Activated T-helper 1 cell treated with anti-CD3 and anti-CD28 coated beads, Interleukin-12 subunit alpha, Interleukin-12 subunit beta, Interleukin-2, Interleukin-4 antibody, amounts not matched to agents 30 ng/mL and 10 ng/mL and 1 ng/mL, durations not matched to agents 14 hours and 24 hours and 36 hours (primary cell): ENCODE measurements at places on chromosomes 7 and 10. TPM values are rescaled to one million over a fixed set of nuclear protein-coding genes. Genes with fewer than 3 reads are reported as not detected.

GRCh38 chr10:3467052-3467951 lies 294.7 kb upstream of the PITRM1 start:
- H3K4me3 ChIP-seq, result peak overlapping the region; percentile 62
- DNase-seq, result no peak
- H3K36me3 ChIP-seq, result peaks cover 1% of the 10 kb centered on the region

GRCh38 chr10:69864321-69864720 lies 62.6 kb downstream of the COL13A1 start:
- H3K4me3 ChIP-seq, result no peak overlapping the region
- H3K27me3 ChIP-seq, result no peaks in the 10 kb centered on the region
- no peaks in the 10 kb centered on the region for H3K36me3 ChIP-seq

DNA sequence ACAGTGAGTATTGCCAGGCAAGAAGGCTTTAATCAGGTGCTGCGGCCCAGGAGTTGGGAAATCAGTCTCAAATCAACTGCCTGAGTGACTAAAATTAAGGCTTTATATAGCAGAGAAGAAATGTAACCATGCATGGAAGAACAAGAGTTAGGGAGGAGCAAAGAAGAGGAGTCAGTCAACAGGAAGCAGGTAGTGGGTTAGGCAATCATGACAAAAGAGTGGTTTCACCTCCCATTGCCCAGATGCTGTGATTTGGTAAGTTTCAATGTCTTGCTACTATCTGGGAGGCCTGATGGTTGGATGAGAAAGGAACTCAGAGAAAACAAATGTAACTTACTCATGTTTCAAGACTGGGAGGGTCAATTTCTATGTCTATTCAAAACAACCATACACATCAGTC lies 998.3 kb downstream of the GATA3 start:
- H3K27me3 ChIP-seq, result no peaks in the 10 kb centered on the region
- H3K4me1 ChIP-seq, result no peaks in the 10 kb centered on the region
- H3K27ac ChIP-seq, result no peak overlapping the region
- no peaks in the 10 kb centered on the region for H3K36me3 ChIP-seq

DNA sequence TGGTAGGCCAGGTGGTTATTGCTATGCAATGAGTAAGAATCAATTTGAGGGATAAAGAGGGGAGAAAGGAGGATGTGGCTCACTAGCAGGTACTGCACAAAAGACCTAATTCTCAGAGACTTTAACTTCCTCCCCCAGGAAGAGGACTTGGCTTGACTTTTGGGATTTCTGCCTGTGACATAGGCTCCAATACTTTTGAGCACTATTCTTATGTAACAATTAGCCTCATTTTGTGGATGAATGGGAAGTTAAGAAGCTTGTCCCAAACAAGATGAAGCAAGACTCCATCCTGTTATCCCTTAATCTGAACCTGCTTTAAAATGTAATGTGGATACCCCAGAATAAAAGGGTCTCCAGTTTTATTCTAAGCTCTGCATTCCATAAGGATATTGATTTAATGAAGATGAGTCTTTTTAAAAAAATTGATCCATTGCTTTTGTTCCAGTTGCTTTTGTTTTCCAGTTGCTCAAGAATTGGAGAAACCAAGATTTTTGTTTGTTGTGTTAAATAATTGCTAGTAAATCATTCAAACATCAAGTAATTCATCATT lies 218.5 kb downstream of the SNX13 start:
- H3K27ac ChIP-seq, result no peak overlapping the region
- no peaks in the 10 kb centered on the region for H3K27me3 ChIP-seq
- no peaks in the 10 kb centered on the region for H3K36me3 ChIP-seq
- DNase-seq, result no peak
- H3K4me3 ChIP-seq, result no peak overlapping the region

- H3K27ac ChIP-seq, result no peak overlapping the region
- DNase-seq, result no peak
- H3K4me1 ChIP-seq, result no peaks in the 10 kb centered on the region
- H3K4me3 ChIP-seq, result no peak overlapping the region
- H3K36me3 ChIP-seq, result no peaks in the 10 kb centered on the region
Observed at GRCh38 chr7:115822380-115822779, 208.2 kb downstream of the TFEC start.

DNA sequence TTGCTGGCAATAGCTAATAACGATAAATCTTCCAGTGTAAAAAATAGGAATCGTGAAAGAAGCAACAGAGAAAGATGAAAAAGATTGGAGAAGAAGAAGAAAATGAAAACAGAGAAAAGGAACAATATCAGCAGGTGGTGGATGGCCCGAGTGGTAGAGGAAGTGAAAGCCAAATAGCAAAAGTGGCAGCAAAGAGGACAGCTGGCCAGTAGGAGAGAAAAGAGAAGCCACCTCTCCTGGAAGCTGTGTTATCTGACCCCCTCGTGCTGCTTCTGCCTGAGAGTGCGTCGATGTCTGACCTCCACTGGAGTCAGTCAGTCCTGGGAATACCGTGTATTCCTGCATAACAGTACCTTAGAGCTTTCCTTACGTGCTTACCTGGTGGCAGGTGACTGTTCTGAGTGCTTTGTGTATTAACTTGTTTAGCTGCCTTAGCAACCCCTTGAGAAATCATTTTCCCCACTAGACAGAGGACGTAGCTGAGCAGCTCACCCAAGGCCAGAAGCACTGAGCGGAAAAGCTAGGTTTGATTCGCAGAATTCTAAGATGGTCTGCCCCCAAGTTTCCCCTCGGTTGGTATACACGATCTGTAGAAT lies 88.3 kb downstream of the CHN2 start:
- H3K4me1 ChIP-seq, result peaks cover 24% of the 10 kb centered on the region
- no peak overlapping the region for H3K4me3 ChIP-seq
- peaks cover 38% of the 10 kb centered on the region for H3K27me3 ChIP-seq
- no peaks in the 10 kb centered on the region for H3K36me3 ChIP-seq

GRCh38 chr10:89269433-89270152 lies 18.0 kb upstream of the LIPA start:
- no peaks in the 10 kb centered on the region for H3K4me1 ChIP-seq
- no peak overlapping the region for H3K27ac ChIP-seq
- DNase-seq, result no peak
- no peaks in the 10 kb centered on the region for H3K36me3 ChIP-seq
- H3K27me3 ChIP-seq, result peaks cover 25% of the 10 kb centered on the region
- no peak overlapping the region for H3K4me3 ChIP-seq

DNA sequence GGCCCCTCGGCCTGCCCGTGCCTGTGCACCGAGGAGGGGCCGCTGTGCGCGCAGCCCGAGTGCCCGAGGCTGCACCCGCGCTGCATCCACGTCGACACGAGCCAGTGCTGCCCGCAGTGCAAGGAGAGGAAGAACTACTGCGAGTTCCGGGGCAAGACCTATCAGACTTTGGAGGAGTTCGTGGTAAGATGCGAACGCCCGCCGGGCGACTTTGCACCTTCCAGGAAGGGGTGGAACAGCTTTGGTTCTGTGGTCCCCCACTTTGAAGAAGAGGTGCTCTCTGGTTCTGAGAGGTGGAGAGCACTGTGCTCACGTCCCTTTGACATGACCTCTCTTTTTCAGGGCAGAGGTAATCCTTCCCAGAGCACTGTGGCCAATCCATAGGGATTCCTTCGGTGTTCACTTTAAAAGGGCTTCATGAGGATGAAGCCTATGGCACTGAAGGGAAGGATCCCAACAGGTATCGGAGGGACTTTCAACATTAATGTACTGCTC lies 2.6 kb downstream of the VWC2 start:
- no peaks in the 10 kb centered on the region for H3K36me3 ChIP-seq
- no peak overlapping the region for H3K27ac ChIP-seq
- H3K27me3 ChIP-seq, result peaks cover 59% of the 10 kb centered on the region
- no peak for DNase-seq
- no peak overlapping the region for H3K4me3 ChIP-seq

DNA sequence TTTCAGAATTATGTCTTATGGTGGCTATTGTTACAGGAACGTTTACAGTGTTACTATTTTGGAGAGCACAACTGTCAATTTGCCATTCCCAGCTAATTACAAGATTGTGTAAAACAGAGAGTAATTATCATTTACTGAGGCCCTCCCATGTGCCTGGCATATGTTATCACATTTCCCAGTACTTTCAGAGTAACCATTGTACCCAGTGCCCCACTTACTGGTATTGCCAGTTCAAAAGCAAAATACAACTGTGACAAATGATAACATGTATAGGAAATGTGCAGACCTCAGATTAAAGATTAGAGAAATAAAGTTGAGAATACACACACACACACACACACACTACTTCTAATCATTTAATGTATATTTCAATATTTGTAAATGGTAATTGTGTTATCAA lies 572.5 kb downstream of the POM121L12 start:
- no peak for DNase-seq
- no peak overlapping the region for H3K4me3 ChIP-seq
- no peaks in the 10 kb centered on the region for H3K36me3 ChIP-seq
- H3K4me1 ChIP-seq, result no peaks in the 10 kb centered on the region
- no peaks in the 10 kb centered on the region for H3K27me3 ChIP-seq

DNA sequence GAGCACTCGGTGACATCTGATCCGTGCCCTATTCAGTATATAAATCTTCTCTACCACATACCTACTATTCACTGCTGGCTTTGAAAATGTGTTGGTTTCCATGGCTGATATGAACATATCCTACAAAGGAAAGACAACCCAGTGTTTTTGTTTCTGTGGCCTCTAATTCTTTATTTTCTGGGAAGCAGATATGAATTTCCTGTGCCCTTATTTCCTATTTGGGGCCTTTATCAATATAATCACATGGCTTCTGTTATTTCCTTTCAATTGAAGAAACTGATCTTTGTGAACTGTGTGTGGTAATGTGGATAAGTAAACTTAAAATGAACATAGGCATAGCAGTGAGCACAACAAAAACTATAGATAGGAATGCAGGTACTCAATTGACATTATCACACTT lies 10.6 kb downstream of the CCNJ start:
- no peak overlapping the region for H3K4me3 ChIP-seq
- peaks cover 16% of the 10 kb centered on the region for H3K4me1 ChIP-seq
- H3K27ac ChIP-seq, result no peak overlapping the region

DNA sequence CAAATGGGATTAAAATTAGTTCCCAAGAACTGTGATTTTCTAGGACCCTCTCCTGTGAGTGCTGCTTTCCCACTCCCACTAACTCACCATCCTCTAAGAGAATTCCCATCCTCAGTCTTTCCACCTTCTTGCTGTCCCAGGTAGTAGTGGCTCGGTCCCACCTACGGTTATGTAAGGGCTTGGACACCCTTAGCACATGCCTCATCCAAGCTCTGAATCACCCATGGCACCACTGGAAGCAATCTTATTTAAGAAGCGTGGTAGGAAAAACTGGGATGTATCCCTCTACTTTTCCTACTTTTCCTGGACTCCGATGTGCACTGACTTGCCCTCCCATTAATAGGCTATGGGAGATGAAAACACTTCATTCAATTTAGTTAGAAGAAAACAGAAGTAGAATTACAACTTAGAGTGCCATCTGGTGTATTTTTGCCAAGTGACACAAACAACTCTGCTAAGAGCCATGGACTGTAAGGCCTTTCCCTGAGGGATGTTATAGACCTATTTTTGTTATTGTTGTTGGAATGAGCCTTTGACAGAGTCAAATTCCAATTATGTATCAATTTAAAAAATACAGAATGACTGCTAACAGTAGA lies 13.7 kb upstream of the ANKRD22 start:
- no peak for DNase-seq
- H3K4me1 ChIP-seq, result no peaks in the 10 kb centered on the region
- peaks cover 20% of the 10 kb centered on the region for H3K27me3 ChIP-seq

DNA sequence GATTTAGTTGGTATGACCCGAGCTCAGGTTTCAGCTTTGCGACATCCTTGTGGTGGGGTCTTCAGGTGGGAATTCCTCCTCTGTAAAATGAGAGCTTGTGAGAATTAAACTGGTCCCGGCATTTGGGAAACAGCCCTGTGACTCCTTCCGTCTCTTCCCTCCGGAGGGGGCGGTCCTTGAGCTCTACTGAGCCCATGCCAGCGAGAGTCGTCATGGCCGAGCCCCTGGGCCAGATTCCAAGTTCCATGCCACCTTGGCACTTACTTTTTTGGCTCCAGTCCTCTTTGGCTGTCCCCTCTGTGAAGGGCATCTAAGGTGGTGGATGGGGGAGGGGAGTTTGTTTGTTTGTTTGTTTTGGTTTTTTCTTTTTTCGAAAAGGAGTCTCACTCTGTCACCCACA lies 47.6 kb downstream of the GTF2IRD1 start:
- no peak for DNase-seq
- H3K4me3 ChIP-seq, result no peak overlapping the region
- H3K27ac ChIP-seq, result no peak overlapping the region
- no peaks in the 10 kb centered on the region for H3K4me1 ChIP-seq

The IGFBP1 gene
- total RNA-seq, result not detected in 2 replicates

The PPP1R9A gene
- not detected in 2 replicates for total RNA-seq

The MRPL43 gene
- total RNA-seq, result 61.5 and 63.2 TPM in 2 replicates

The SKAP2 gene
- total RNA-seq, result 3.2 and 3.3 TPM in 2 replicates

The PPP1R3C gene
- not detected in 2 replicates for total RNA-seq

The C10orf53 gene
- not detected in 2 replicates for total RNA-seq

The METTL27 gene
- 1.2 and 1.8 TPM in 2 replicates for total RNA-seq

The CROT gene
- 5.9 and 6.5 TPM in 2 replicates for total RNA-seq
